ENCODE measurements at places on chromosomes 7 and 10.

DNA sequence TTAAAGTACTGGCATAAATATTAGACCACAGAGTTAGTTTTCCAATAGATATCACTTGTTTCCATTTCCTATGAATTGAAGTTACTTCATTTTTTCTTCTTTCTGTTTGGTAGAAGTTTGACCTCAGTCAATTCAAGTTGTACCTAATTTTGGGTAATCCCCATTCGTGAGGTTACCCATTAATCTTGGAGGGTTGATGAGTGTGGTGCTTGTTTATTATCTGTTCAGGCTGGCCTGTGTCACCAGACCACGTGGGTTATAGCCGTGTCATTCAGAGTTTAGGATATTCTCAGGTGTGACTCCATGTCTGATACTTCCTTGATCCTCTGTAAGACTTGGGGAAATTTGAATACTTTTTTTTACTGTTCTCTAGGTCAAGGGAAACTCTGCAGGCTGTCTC lies 133.9 kb upstream of the TPK1 start:
- DNase-seq = no peak

GRCh38 chr7:7756577-7756976 lies 38.2 kb upstream of the RPA3 start:
- no peak for DNase-seq

- no peak for DNase-seq
Observed at GRCh38 chr7:141232286-141233051, 158.6 kb downstream of the TMEM178B start.

DNA sequence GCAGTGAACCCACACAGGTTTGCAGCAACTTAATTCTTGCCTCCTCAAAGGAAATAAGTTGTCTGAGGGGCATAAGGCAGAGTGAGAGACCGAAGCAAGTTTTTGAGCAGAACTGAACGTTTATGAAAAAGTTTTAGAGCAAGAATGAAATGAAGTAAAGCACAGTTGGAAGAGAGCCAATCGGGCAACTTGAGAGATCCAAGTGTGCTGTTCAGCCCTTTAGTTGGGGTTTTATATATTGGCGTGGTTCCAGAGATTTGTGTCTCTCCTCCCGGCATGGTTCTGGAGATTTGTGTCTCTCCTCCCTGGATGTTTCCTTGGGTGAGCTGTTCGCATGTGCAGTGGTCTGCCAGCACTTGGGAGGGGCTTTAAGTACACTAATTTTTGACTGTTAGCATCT lies 141.4 kb upstream of the DGKB start:
- DNase-seq = no peak

GRCh38 chr10:132924046-132924952 lies 18.1 kb downstream of the CFAP46 start:
- DNase-seq = no peak

GRCh38 chr7:95104739-95105138 lies 197.3 kb downstream of the PPP1R9A start:
- DNase-seq = no peak

DNA sequence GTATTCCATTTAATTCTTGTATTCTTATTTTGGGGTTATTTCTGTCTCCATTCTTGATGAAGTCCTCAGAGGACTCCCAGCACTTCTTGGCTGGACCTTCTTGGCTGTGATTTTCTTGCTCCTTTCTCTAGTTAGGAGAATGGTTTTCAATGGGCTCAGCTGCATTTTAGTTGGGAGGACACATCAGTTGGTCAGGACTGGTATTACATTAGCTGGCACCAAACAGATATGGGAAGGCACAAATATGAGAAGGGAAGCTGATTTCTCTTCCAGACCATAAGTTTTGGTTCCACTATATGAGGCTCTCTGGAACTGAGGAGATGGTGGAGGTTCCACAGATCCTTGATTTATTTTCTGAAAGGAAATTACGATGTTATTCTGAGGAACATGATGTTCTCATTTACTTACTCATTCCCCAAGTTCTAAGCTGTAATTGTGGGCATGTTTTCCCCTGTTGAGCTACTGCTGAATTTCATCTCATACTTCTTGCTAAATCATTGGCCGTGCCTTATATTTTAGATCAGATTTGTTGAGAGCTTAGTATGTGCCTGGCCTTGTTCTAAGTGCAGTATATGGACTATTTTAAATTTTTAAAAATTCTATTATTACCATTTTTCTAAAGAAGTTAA lies 261.0 kb downstream of the THSD7A start:
- DNase-seq = no peak

GRCh38 chr10:49564461-49565009 lies 25.6 kb upstream of the ERCC6 start:
- no peak for DNase-seq

GRCh38 chr10:114552050-114552449 lies 106.0 kb downstream of the ABLIM1 start:
- no peak for DNase-seq

GRCh38 chr10:5522913-5523560 lies 1.7 kb upstream of the CALML3 start:
- DNase-seq = no peak

- no peak for DNase-seq
Observed at GRCh38 chr10:16915300-16915699, 98.1 kb upstream of the RSU1 start.

- DNase-seq = no peak
Observed at GRCh38 chr7:28069807-28070206, 110.8 kb downstream of the JAZF1 start.

- no peak for DNase-seq
Observed at GRCh38 chr7:108430664-108431063, 25.6 kb downstream of the NRCAM start.

DNA sequence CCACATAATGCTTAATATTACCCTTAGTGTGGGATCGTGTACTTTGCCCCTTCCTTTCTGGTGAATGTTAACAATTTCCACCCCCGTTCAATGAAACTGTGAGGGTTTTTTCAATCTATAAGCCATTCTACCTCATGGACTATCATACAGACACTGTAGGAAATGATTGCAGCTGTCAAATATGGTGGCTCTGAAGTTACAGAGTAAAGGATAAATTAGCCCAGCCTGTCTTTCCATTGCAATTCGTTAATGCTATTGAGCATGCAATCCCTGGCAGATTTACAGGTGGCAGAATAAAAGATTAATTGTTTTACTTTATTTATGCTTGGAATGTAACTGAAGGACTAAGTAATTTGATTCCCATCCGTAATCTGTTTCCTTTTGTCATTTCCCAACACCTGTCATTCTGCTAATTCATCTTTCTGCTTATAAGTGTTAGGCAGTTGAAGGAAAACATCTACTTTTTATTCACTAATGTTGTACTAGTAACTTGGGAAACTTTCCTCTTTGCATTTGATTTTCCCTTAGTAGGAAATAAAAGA lies 1211.6 kb upstream of the LRRN3 start:
- DNase-seq = no peak

DNA sequence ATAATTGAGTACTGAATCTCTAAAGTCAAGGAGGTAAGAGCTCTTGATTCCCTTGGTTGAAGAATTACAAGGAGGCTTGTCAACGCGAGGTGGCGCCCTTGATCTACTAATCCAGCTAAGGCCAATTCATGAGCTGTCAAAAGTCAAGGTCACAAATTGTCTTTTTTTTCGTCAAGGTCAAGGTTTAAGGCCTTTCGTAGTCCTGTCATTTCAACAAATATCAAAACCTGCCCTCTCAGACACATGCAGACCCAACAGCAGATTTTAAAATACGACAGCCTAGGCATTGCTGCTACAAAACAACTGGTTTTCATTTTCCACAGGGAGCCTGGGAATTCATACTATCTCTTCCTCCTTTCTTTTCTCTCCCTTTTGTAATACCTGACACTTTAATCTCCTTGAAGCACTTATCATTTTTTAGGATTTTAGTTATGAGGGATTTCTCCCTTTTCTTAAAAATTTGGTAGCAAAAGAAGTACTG lies 3.6 kb downstream of the HOXA13 start:
- peak; percentile 72 for DNase-seq
